ENCODE measurements at places on chromosomes 7 and 10.

GRCh38 chr7:80392229-80393169 is 119.4 kb downstream of the GNAT3 start:
- DNase-seq = no peak

- peak; percentile 81 for DNase-seq
Observed at GRCh38 chr7:138752518-138753149, 45.2 kb upstream of the TMEM213 start.

GRCh38 chr10:127906548-127907377 is at the start of gene PTPRE:
Gene PTPRE (plus strand): TSS chr10:127907103. CDS start chr10:128040882, 133,779 bp downstream.
- peak; percentile 67 for DNase-seq

DNA sequence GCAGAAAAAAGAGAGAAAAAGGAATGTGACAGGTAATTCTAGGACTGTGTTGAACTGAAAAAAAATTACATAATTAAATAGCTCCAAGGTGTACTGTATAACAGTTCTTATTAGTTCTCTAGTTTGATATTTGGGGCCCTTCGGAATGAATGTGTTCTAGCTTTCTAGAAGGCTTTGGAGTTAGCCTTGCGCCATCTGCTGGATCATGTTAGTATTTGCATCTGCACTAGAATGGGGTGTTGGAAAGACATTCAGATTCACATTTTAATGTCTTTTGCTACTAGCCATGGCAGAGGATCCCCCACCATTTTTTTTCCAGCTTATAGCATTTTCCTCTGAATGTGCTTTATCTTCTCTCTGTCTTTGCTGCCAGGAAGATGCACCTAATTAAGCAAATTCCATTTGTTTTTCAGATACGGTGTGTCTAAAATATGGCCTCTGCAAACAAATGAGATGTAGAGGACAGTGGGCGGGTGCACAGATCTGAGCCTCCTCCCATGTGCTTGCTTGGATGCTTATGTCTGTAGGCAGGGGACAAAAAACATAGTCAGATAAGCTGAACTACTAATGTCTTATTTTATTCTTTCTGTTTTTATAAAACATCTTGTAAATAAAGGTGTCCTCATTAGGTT is 238.5 kb downstream of the PHF14 start:
- DNase-seq = no peak

DNA sequence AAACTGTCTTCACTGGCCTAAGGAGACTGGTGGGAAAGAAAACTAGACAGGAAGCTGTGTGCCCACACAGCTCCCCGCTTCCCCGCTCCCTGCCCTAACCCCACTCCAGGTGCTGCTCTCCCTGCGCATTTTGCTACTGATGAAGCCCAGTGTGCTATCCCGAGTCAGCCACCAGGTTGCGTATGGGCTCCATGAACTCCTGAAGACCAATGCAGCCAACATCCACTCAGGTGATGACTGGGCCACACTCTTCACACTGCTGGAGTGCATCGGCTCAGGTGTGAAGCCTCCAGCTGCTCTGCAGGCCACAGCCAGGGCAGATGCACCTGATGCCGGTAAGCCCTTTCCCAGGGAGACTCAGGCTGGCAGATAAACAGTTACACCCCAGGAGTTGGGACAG is 20.3 kb upstream of the NFKB2 start:
- no peak for DNase-seq

- DNase-seq = no peak
Observed at GRCh38 chr10:133452453-133452852, 1.3 kb upstream of the SCART1 start.

DNA sequence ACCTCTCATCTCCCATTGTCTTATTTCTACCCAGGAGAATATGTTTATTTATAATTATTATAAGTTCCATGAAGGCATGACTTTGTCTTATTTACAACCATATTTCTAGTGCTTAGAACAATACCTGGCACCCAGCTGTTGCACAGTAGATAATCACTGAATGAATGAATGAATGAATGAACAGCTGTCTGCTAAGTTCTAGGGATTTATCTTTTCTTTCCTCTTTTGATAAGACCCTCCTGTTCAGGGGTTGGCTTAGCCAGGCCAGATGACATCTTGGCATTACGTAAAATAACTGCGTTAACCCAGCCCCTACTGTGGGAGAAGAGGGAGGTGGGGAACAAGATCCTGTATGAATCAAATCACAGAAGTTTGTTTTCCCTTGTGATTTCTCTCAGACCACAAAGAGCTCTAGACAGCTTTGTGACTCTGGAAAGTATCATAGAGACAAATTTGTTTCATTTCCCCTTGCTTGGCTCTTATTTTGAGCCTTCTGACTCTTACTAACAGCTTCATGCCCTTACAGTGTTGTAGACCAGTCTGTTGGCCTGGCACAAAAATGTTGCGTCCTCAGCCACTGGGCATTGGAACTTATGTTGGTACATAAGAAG is 8.4 kb downstream of the ZNF862 start:
- DNase-seq = no peak

DNA sequence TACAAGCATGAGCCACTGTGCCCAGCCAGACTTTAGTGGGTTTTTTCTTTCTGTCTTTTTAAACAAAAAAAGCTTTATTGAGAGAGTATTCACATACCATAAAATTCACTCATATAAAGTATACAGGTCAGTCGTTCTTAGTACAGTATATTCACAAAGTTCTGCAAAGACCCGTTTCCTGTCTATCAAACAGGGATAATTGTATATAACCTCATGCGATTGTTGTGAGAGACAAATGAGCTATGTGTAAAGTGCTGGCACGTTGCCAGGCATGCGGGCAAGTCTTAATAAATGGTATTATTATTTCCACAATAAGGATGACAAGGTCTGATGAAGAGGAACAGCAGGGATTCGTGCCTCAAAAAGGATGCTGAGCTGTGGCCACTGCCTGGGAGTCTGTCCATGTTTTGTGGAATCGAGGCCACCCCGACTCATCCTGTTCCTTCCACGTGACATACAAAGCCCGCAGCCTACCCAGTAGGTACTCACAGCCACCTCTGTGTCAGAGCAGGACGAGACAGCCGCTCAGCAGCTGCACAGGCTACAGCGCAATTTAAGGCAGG is 51.6 kb downstream of the SMKR1 start:
- DNase-seq = peak; percentile 10

DNA sequence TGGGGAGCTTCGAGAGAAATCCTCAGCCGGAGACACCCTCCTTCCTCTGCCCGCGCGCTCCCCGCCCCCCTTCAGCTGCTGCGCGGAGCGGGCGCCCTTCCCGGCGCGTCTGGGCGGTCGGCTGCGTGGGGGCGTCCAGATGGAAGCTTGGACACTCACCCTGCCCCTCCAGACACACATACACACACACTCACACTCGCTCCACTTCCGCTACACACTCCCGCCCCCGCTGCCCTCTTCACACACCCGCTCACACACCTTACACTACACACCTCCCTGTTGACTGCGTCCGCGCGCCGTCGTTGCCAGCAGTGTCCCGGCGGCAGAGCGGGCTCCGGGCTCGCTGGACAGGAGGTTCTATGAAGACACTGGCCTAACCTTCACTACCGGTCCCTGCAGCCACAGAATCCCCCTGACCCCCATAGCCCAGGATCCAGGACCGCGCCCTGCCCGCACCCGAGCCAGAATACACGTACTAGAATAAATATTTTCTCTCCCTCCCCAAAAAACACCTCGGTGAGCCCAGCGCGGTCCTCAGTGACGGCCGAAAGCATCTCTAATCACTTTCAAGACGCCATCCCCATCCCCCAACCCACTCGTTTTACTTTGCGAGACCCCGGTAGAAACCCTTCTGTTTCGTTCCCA is 1.1 kb upstream of the EGR2 start:
- peak; percentile 49 for DNase-seq

DNA sequence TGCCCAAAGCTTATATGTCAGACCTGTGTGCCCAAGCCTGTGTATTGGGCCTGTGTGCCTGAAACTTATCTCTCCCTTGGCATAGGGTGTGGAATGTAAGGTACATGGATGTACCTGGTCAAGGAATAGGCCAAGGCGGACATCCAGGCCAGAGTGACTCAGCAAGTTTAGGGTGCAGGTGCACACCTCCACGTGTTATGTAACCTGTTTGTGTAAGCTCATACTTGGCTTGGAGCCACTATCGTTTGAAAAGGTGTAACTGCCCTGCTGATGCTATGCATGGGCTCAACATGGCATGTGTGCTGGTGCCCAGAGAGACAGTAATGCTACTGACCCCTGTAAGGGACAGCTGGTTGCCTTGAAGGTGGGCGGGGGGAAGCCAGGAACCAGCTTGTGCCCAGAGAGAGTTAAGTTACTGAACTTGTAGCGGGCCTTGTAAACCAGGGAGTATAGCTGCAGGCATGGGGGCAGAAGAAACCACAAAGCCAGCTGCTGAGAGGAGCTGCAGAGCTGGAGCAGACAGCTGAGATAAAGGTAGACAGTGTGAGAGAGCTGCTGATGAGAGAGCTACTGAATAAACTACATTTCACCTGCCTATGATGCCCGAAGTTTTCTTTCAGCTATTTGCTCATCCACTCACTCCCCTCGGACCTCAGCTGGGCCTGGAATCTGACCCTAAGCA is 656.4 kb upstream of the ZWINT start:
- no peak for DNase-seq

DNA sequence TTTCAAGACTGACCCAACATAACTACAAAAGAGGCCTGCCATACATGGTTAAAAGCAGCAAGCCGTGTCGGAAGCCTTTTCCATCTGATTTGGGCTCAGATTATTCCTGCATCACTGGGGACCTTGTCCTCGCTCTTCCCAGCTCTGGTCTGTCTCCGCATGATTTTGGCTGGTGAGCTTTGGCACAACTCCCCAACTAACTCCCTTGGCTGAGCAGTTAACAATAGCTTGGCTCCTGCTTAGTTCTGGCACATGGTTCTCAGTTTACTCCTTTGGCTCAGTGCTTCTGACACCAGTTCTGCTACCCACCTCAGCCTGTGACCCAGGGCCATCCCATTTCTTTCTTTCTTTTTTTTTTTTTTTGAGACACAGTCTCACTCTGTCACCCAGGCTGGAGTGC is 17.0 kb downstream of the AGK start:
- no peak for DNase-seq

DNA sequence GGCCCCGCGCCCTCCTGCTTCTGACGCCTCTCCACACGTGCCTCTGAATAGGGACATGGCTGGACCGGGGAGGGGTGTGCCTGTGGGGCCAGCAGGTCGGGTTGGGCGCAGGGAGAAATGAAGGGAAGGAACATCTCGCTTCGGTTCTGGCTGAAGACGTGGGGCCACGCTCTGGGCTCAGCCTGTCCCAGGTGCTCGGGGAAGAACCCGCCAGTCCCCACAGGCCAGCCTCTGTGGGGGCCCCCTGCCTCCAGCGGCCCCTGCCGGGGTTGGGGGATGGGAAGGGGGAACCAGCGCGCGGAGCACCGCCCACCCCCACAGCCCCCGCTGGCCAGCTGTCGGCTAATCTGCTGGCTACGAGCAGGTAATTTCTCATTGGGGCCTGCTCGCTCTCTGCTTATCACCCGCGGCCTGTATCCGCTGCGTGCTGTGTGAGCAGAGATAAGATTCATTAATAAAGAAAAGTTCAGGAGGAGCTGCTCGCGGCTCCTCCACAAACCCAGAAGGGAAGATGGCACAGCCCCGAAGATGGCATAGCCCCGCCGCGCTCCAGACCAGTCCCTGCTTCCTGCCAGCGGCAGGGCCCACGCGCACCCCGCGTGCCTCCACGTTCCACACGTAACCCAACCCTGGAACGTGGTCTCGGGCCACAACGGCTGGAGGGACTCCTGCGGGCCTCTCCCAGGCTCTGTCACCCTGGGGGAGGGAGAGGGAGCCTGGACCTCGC is 186.2 kb downstream of the ELFN1 start:
- DNase-seq = no peak

GRCh38 chr7:122064971-122065370 is 79.1 kb downstream of the AASS start:
- no peak for DNase-seq

GRCh38 chr10:18264466-18265050 is 124.3 kb downstream of the CACNB2 start:
- no peak for DNase-seq

DNA sequence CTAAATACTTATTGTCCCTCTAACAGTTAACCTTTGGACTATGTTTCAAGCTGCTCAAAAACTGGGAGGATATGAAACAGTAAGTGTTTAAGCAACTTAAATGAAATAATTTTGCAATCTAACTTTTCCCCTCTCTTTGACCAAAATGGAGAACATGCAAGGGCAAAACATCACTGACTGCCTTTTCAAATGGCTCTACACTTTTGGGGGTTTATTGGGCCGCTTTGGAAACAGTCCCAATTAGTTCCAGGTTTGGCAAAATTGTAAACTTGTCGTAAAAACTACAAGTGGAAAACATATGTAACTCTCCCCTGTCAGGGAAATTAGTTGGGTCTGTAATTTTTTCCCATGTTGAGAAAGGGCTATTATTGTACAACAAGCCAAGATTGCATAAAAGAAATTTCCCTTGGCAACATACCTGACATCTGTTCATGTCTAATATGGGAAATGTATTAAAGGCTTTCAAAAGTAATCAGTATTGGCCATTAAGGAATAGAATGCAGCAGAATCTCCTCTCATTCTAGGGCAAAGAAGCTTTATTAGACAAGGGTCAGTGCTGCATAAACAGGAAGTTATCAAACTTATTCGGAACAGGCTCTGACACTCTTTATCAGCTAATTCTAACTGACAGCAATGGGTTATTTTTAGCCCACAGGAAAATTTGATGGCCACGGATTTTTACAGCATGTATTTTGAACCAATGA is 157.9 kb downstream of the ARID5B start:
- no peak for DNase-seq

DNA sequence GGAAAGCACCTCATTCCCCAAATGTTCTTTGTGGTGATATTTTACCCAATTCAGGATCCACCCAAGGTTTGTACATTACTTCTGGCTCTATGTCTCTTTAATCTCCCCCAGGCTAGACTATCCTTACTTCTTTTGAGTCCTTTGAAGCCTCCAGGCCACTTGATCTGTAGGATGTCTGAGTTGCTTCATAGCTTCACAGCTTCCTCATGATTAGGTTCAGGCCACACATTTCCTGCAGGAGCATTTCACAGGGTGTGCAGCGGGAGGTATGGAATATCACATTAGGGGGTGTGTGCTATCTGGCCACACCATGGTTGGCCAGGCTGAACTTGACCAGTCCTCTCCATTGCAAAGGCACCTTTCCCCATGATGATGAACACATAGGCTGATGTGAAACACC is 18.7 kb downstream of the TSPAN15 start:
- DNase-seq = no peak

DNA sequence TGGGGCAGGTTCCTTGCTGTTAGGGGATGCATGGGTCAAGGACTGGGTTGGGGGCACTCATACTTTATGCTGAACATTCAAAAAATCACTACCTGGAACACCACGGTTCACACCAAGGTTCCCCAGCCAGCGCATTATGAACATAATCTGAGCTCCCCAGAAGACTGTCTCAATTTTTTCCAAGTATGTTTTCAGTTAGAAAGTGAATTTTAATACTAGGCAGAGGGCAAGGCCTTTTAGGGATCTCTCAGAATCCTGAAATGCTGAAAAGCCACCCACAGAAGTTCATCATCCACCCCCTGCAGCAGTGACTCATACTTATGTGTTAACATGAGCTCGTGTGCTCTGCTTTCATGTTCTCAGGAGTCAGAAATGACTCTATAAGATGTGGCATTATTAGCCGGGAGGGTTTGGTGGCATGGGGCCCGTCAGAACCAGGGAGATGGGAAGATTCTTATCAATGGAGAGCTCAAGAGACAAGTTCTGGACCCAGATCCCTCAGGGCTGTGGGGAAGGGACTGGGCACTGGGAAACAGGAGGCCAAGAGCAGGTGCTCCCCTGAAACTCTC is 185.2 kb upstream of the ITGB1 start:
- DNase-seq = peak; percentile 29

- no peak for DNase-seq
Observed at GRCh38 chr7:157477550-157478212, 140.9 kb downstream of the DNAJB6 start.
